ENCODE measurements at places on chromosomes 1 and 21.

GRCh38 chr1:19921310-19921709, 2.1 kb downstream of the PLA2G2E start:
- peak; percentile 83 for DNase-seq

DNA sequence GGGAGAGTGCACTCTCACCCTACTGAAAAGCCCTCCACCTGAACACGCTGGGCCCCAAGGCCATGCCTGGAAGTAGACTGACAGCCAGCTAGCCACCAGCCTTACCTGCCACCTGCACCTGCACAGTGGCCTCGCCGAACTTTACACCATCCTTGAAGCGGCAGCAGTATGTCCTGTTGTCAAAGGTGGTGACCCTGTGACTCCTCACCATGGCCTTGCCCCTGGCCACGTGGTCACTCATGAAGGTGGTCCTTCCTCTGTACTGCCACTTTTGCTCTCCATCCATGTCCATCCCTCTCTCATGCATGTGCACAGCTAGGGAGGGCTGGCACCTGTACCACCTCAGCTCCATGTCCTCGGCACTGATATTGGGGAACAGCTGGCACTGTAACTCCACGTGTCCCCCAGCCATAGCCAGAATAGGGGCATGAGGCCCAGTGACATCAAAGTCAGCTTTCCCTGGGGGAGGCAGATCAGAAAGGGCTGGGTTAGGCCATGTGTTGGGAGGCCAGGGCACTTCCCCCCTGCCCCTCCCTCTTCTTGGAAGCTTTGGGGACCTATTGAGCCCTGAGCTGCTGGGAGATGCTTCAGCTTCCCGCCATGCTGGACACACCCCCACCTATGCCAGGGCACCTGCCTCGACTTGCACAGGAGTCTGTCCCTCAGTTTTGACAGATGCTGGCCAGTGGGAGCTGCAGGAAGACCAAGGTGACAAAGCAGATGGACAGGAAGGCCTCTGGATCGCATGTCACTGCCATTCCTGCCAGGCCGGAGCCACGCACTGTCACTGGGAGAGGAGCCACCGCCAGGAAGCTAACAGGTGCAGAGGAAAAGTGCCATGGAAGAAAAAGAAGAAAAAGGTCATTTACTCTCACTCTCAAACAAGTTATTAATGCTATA, 24.6 kb downstream of the RNF187 start:
- DNase-seq: no peak

DNA sequence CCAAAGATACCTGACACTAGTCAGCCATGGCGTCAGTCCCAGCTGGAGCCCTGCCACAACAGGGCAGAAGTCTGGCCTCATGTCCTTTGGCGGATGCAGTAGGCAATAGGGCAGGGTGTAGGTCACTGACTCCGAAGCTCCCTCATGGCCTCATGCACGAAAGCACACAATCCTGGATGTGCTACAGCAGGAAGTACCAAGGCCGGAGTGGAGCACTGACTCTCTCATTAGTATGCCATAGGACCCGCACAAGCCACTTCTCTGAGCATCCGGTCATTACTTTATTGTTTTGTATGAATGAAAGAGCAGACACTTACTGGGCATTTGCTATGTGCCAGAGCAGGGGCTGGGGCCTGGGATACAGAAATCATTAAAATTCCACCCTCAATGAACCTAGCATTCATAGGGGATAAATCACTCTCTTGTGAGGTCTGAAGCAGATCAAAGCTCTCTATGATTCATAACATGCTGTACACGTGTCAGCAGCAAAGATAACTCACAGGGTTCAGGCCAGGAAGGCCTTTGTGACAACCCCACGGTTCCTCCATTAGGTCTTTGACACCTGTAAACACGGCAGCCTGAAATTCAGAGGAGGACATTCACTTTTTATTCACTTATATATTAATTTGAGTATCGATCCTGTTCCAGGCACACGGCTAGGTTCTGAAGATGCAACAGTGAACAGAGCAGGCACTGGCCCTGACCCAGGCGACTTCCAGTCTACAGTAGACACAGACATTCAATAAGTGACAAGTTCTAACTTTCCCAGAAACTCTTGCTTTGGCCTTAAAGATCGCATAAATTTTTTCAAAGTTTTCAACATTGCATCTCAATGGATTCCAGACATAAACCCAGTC, 357.9 kb upstream of the USP24 start:
- peak; percentile 18 for DNase-seq

- no peak for DNase-seq
Measured at GRCh38 chr1:26361605-26362122, 7.7 kb upstream of the CRYBG2 start.

DNA sequence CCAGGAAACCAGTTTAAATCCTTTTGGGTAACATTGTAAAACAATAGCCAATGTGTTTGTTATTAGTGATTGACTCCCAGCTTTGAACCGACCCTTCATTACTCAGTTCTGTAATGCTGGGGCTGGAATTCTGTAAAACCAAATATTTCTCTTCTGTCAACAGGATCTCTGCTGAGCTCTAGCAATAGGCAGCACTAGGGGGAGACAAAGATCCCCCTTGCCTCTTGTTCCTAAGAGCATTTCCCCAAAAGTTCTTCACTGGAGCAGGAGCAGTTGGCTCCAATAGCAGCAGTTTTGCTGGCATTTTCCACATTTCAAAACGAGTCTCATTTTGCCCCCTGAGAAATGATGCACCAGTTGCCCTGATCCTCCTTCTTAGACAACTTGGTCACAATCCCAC, 1671.1 kb downstream of the MRPL39 start:
- DNase-seq: peak; percentile 25

DNA sequence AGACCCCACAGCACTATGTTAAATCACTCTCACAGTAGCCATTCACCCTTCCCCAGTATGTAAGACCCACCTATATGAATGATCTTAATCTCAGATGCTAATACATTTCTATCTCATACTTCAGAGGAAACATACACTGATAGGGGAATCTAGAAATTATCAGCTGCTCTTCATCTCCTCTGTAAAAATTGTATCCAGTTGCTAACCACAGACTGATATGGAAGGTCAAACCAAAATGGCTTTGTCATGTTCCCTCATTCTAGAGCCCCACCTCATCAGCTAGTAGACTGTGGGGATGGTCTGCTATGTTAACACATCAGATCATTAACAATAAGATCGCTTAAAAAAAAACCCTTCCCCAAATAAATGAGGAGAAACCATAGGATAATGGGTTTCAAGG, 71.7 kb downstream of the UBR4 start:
- DNase-seq: no peak

- no peak for DNase-seq
Measured at GRCh38 chr21:38567335-38567969, 69.2 kb upstream of the ERG start.

DNA sequence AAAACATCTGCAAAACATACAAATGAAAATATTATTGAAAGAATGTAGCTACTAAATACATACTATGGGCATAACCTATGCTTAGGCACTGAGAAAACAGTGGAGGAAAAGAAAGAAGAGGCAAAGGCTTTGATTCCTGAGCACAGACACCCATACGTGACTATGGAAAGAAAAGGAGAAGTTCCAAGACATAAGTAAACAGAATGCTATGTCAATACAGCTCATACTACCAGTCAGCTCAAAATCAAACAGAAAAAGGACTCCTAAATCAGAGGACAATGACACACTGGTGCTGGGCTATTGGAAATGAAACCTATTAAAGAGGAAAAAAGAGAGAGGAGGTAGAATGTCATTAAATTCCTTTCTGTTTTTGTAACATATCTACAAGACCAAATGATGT, 225.4 kb downstream of the SMYD3 start:
- no peak for DNase-seq

Data from NCI-H2171 treated with DMSO at 0.1 percent for 48 hours (cell line).